Adrenal gland (tissue), 19 donors: ENCODE measurements at places on chromosomes 1 and 21.

GRCh38 chr1:113940365-113941244 is 11.5 kb downstream of the HIPK1 start:
- DNase-seq = no peak

DNA sequence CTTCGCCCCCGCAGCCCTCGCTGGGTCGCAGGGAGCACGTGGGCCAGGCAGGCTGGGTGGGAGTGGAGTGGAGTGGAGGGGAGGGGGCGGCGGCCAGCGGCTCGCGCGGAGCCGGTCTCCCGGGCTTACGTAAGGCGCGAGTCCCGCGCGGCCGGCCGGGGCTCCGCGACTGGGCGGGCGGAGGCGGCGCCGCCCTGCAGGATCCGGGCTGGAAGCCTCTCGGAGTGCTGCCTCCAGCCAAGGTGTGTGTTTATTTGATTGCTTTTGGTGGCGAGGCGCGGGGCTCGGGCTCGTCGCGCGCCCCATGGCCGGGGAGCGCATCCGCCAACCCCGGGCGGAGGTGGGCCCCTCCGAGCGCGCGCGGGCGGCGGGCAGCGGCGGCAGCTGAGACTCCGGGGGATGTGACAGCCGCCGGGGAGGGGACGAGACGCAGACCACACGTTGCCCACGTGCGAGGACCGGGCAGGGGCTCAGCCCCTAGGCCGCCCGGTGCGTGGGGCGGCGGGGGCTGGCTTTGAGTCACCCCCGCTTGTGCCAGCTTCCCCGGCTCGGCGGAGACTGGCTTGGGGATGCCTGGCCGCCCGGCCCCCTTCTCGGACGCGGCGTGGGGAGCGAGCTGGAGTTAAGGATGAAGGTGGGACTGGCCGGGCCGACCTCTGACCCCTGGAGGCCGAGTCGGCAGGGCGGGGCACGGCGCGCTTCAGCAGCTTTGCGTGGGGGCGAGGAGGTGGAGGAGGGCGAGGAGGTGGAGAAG is 402 bp upstream of the AK4 start:
- no peak for DNase-seq

DNA sequence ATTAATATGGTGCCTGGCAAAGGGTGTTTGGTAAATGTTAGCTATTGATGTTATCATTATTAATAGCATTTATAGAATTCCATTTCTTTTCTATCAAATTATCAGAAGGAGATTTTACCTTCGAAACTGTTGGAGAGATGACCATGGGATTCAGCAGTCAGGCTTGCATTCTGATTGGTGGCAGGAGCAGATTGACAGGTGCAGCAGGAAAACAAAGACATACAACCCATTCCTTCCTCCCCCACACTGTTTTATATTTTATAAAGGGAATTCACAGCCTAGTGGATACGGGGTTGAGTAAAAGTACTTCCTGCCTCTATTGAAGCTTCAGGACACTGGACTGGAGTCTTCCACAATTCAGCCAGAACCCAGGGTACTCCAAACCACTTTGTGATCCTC is 55.1 kb upstream of the SYT14 start:
- no peak for DNase-seq

GRCh38 chr1:40003156-40004093 is 37.1 kb upstream of the CAP1 start:
- DNase-seq = no peak

DNA sequence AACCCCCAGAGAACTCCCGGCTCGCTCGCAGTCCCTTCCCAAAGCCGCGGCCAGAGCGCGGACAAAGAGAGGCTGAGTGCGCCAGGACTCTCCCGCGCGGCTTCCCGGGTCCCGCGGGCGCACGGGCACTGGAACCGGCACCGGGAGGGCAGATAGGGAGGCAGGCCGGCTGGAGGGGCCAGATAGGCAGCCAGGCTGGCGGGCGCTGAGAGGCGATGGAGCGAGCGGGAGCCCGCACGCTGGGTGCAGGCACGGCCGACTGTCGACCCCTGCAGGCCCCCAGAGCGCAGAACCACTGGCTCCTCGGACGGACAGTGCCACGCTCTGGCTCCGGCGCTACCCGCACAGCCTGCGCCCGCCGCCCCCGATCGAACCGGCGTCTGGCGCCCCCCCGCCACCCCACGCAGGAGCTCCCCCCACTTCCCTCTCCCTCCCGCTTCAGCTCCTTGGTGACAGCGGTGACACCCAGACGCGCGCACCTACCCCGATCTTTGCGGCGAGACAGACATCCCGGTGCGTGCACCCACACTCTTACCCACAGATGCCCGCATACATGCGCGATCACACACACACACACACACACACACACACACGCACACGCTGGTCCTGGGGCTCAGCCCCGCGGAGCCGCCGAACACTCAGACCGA is 534 bp downstream of the SLC6A9 start:
- DNase-seq = peak; percentile 42

GRCh38 chr1:212587016-212587887 is 21.3 kb upstream of the ATF3 start:
- DNase-seq = no peak

- no peak for DNase-seq
Measured at GRCh38 chr1:232111611-232112010, 485.0 kb downstream of the DISC1 start.

- DNase-seq = no peak
Measured at GRCh38 chr1:77347646-77348045, 65.8 kb downstream of the AK5 start.

- DNase-seq = no peak
Measured at GRCh38 chr1:173255214-173255813, 48.2 kb upstream of the TNFSF4 start.

DNA sequence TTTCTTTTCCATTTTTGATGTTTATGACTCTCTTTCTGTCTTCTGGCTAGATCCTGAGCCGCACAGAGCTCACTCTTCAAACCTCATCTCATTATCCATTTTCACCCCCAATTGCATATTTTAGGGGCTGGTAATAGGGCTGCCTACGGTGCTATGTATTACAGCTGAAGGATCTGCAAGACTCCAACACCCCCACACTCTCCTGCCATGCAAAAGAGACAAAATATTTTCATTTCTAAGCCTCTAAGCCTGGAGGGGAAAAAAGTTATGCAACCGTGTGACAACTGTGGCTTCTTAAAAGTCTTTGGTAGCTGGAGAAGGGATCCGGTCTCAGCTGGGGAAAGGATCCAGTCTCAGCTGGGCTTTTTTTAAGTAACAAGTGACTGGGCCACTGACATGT is 311.6 kb downstream of the NPHP4 start:
- DNase-seq = no peak

- peak; percentile 57 for DNase-seq
Measured at GRCh38 chr1:18575620-18576019, 55.0 kb upstream of the PAX7 start.
